ENCODE measurements at places on chromosomes 7 and 10.

GRCh38 chr7:82906502-82906901 lies 256.2 kb downstream of the PCLO start:
- DNase-seq = no peak

- no peak for DNase-seq
These were observed 35.0 kb downstream of the ELFN1 start for GRCh38 chr7:1704811-1705738.

GRCh38 chr7:47956220-47956619 lies 8.0 kb upstream of the PKD1L1 start:
- no peak for DNase-seq

- no peak for DNase-seq
These were observed 66.5 kb downstream of the UBE2H start for GRCh38 chr7:129886167-129886817.

- no peak for DNase-seq
These were observed 2.0 kb downstream of the STAMBPL1 start for GRCh38 chr10:88881922-88882645.

DNA sequence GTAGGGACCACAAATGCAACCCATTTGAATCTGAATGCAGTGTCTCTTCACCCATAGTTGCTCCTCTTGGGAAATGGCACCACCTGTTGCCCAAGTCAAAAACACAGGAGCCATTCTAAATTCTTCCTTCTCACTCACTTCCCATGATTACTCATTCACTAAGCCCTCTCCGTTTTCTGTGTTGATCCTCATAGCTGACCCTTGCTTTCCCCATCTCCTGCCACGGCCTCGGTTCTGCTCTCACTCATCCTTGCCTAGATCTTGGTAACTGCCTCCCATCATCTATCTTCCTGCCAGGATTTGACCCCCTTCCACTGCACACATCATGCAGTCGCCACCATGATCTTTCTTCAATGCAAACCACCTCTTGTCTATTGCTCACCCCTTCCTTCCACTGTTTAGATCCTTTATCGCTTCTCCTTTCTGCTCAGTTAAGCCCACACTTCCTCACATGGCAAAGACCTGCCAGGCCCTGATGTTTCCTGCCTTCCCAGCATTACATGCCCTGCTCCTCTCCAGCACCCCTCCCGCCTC lies 19.0 kb upstream of the CPN1 start:
- DNase-seq = no peak

GRCh38 chr10:51666456-51666855 lies 32.9 kb downstream of the CSTF2T start:
- no peak for DNase-seq

DNA sequence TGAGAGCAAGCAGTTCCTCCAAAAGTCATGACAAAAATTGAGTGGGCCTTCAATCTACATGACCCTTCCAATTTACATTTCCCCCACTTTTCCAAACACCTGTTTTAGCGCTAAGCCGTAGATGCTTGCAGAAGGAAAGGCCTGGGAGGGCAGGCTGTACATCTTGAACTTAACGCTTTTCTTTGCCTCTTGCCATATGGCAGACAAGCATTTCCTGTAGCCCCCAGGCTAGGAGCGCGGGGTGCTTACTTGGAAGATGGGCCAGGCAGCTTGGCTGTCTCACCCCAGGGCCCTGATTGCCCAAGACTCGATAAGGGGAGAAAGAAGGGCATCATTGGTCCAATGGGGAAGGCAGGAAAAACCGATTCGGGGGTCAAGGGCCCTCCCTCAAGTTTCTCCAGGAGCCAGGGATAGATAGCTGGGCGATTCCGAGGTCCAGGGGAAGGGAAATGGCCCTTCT lies 1.8 kb downstream of the HOXA10 start:
- DNase-seq = no peak

- DNase-seq = no peak
These were observed 119.7 kb downstream of the JMJD1C start for GRCh38 chr10:63346015-63346441.

- no peak for DNase-seq
These were observed 96.0 kb downstream of the NRCAM start for GRCh38 chr7:108360058-108360800.

DNA sequence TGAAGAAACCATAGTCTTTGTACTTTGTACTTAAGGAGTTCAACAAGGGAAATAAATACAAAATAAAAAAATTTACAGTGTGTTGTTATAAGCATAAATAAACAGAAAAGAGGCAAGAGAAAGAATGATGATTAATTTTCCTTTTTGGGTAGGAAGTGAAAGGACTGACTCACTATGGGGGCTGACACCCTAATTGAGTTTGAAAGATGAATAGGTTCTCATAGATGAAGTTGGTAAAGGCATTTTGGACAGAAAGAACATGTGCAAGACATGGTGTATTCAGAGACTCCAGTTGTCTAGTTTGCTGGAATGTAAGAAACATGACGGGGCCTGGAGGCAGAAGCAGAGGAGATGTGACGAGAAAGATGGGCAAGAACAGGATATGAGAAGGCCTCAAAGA lies 83.7 kb downstream of the VPS50 start:
- DNase-seq = no peak

DNA sequence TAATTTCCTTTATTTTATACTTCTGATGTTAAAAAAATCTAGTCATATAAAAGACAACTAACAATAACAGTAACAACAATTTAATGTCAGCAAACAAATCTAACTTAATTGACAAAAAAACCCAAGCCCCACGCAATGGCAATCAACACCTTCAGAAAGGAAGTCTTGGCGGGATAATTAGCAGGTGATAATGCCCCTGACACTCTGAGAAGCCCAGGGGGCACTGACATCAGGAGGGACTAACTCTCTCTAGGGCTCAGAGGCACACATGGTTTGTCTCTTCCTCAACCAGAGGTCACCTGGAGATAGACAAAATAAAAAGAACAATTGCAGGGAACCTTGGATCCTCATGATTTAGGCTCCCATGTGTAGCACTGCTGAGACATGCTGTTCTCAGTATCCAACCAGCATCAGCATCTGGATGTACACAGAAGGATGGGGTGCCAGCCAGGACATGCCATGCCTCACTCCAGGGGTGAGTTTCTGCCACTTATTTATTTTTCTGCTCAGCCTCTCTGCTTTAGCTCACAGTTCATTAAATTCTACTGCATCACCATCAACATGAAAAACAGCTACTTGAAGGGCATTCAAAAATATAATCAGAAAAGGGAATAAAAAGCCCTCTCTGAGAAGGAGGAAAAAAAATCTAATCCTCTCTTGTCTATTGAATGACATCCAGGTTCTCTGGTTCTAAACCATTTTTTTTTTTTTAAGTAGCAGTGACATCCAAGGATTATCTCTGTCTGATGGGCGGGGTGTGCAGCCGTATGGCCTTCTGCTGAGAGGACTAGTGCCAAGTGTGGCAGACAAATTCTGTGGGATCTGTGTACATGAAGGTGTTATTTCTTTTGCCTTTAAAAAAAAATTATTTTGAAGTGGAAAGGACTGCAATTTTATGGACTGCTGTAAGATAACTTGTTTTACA lies 96.3 kb downstream of the ATXN7L1 start:
- DNase-seq = no peak

GRCh38 chr7:146736446-146737190 lies 620.0 kb downstream of the CNTNAP2 start:
- no peak for DNase-seq

- no peak for DNase-seq
These were observed 740 bp downstream of the HTR7 start for GRCh38 chr10:90856964-90857634.

DNA sequence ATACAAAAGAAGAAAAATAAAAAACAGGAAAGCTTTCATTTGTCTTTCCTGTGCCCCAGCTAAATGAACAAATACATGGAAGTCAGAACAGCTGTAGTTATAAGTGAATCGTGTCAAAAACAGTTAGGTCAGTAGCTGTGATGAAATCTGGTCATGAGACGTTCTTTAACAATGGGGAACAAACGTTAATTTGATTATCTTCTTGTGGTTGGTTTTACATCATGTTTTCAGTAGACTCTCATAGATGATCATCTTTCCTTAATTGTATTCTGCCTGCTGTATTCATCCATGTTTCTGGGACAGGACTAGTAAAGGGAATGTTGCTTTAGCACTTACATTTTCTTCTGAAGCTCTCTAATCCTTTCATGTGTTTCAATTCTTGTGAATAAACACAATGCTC lies 97.0 kb downstream of the PCLO start:
- no peak for DNase-seq

DNA sequence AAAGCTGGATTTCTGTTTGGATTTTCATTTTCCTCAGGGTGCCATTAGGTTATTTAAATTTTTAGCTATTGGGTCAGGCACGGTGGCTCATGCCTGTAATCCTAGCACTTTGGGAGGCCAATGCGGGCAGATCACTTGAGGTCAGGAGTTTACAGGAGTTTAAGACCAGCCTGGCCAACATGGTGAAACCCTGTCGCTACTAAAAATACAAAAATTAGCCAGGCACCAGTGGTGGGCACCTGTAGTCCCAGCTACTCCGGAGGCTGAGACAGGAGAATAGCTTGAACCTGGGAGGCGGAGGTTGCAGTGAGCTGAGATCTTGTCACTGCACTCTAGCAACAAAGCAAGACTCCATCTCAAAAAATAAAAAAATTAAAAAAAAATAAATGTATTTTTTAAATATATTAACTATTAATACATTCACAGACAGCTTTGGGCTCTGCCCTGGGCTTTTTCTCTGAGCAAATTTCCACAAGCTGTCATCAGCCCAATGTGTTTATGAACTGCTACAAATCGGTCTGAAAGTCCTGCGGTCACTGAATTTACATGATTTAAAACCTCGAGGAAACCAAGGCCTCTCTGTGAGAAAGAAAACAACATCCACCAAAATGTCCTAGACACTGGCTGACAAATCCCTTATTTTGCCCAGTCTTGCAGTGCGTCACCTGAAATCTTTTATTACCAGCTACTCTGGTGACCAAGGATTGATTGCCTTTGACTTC lies 19.2 kb upstream of the PLEKHS1 start:
- DNase-seq = no peak

DNA sequence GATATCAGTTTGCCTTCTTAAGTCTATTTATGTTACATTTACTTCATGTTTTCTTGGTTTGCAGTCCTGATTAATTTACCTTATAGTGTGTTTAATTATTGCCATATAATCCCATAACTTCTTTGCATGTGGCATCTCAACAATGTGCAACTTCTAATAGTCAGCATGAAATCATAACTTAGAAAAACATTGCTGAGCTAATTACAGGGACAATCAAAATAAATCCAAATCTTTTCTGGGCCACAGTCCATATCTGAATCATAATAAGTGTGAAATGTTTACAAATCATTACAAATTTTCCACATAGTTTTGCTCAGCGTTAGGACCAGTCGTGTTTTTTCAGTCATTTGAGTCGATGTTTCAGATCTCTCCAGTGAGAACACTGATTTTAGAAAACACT lies 29.1 kb upstream of the CABCOCO1 start:
- DNase-seq = no peak

DNA sequence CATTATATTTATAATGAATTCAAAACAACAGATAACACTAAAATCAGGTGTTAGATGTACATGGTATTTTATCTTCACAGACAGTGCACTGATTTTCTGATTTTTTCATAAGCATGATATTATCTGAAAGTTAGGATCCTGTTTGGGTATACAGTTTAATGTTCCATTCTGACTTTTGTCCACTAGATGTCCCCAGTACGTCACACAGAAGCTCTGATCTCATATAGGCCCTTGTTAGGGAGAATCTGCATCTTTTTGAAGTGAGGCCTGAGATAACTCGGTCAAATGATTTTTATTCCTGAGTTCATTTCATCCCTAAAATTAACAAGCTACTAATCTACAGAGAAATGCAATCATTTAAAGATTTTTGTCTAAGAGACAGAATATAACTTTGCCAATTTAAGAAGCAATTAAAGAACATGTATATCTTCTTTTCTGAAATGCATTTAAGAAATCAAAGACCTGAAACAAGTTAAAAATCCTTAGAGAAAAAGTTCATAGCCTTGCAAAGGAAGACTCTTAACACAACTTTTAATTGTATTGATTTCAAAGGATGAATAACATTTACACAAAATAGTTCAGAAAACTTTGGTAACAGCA lies 72.0 kb upstream of the TES start:
- DNase-seq = no peak

- DNase-seq = no peak
These were observed 14.9 kb downstream of the ZC3HAV1 start for GRCh38 chr7:139094596-139094995.

GRCh38 chr7:108261560-108262255 lies 131.5 kb upstream of the LAMB4 start:
- no peak for DNase-seq

DNA sequence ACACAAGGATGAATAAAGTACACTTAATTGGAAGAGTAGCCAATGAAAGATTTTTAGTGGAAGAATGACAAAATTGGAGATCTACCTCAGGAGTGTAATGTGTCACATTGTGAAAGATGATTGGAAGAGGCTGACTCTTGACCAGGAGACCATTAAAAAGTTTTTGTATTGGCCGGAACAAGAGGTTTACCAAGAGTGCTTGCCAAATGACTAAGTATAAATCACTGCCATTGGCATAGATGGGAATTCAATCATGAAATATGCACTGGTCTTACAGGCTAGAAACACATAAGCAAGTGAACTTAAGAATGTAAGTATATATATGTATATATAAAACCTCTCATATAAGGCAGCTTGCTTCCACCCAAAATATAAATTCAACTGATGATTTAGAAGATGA lies 58.7 kb upstream of the TFEC start:
- no peak for DNase-seq

DNA sequence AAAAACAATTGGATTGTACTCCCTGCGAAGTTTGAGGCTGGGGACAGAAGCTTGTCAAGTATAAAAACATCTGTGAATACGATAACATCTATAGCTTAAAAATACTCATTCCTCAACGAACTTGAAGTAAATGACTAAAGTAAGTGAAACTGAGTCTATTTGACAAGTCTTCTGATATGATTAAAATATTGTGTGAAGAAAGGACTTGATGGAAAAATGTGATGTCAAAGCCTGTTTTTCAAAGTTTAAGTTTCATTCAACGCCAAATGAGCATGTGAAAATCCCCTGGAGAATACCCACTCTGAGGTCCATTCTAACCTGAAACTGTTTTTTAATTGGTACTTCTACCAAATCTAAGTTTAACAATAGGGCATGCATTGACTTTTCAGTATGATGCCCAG lies 122.3 kb upstream of the MDFIC start:
- DNase-seq = no peak

DNA sequence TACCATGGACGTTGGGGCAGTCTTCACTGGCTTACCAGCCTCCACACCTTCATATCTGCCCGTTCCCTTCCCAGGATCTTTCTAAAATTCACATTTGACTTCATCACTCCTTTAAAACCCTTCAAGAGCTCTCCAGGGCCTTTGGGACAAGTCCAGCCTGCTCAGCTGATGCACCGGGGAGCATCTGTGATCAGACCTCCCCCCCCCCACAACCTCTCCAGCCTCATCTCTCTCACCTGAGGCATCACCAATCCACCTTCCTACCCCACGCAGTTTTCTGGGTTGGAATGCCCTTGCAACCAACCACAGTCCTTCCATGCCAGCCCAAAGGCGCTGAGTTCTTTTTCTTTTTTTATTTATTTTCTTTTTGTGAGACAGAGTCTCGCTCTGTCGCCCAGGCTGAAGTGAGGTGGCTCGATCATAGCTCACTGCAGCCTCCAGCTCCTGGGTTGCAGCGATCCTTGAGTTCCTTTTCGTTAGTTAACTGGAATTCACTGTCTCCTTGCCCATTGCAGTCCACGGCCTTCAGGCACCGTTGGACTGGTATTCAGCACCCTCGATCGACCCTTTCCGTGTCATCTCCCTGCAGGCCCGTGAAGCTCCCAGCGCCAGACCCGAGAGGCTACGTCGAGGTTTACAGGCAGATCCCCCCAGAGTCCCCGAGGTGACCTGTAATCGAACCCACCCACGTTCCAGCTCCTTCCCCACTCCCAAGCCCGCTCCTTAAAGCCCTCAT lies 654 bp downstream of the ALKBH4 start:
- no peak for DNase-seq

GRCh38 chr10:11144626-11145494 lies 127.2 kb downstream of the CELF2 start:
- no peak for DNase-seq

Measured in activated CD4-positive, CD25-positive, alpha-beta regulatory T cell (primary cell).